ENCODE measurements at places on chromosomes 5 and 9.
A peak's percentile ranks its signal among the peaks of the same experiment; 100 is the strongest.

DNA sequence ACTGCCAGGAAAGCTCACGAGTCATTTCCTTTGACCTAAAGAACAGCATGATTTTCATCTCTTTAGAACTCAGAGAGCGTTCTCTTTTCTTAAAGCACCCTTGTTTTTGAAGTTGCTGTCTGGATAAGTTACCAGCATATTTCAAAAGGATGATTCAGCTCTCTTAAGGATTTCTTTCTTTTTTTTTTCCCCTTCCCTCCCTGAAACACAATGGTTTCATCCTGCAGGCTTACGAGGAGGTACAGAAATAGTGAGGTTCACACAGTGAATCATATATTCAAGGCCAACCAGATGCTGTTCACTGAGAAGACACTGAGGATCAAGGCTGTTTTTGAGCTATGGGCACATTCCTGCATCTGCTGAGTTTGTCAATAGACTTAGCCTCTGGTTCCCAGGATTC, 257.2 kb downstream of the KIF4B start:
- no peak for DNase-seq

- DNase-seq: peak; percentile 97
Measured at GRCh38 chr5:169626779-169627178, 10.3 kb upstream of the DOCK2 start.

GRCh38 chr5:62256161-62257019, 49.6 kb upstream of the KIF2A start:
- no peak for DNase-seq

- no peak for DNase-seq
Measured at GRCh38 chr5:139205124-139205523, 7.0 kb upstream of the SIL1 start.

GRCh38 chr5:26009742-26010141, 1028.6 kb downstream of the CDH9 start:
- DNase-seq: peak; percentile 0

DNA sequence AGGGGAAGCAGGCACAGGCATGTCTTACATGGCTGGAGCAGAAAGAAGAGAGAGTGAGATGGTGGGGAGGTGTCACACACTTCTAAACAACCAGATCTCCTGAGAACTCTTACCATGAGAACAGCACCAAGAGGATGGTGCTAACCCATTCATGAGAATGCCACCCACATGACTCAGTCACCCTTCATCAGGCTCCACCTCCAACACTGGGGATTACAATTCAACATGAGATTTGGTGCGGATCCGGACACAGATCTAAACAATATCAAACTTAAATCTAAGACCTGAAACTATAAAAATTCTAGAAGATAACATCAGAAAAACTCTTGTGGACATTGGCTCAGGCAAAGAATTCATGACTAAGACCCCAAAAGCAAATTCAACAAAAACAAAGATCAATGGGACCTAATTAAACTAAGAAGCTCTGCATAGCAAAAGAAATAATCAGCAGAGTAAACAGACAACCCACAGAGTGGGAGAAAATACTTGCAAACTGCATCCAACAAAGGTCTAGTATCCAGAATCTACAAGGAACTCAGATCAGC, 65.4 kb downstream of the SPATA31C2 start:
- peak; percentile 47 for DNase-seq

DNA sequence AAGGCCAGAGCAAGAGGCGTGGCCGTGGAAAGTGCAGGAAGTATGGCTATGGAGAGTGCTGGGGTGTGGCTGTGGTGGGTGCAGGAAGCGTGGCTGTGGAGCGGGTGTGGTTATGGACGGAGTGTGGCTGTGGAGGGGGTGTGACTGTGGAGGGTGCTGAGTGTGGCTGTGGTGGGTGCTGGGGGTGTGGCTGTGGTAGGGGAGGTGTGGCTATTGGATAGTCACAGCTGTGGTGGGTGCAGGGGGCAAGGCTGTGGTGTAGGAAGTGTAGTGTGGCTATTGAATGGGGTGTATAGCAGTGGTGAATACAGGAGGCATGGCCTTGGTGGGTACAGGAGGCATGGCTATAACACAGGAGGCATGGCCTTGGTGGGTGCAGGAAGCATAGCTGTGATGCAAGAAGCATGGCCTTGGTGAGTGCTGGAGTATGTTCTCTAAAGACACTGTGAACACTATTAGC, 40.8 kb upstream of the SPATA31C2 start:
- no peak for DNase-seq

DNA sequence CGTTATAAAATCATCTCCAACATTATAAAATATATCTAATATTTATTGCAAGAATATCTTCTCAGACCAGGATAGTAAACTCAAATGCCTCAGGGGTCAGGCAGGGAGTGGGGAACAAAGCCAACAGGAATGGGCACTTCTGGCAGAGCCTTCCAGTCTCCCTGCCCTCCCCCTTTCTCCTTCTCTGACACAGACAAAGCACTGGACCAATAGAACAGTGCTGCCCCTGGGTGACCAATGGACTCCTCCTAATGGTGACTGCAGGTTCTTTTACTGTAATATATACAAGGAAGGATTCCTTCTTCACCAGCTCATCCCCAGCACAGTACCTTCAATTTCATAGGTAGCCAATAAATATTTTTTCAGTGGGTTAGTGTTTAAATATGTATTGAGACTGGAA, 31.1 kb upstream of the MAMDC2 start:
- DNase-seq: no peak

GRCh38 chr5:71537687-71538086, 49.5 kb upstream of the MCCC2 start:
- DNase-seq: peak; percentile 30

- peak; percentile 50 for DNase-seq
Measured at GRCh38 chr5:52580921-52581320, 206.8 kb upstream of the ITGA1 start.

GRCh38 chr9:133553123-133553522, 18.6 kb downstream of the ADAMTSL2 start:
- DNase-seq: no peak

DNA sequence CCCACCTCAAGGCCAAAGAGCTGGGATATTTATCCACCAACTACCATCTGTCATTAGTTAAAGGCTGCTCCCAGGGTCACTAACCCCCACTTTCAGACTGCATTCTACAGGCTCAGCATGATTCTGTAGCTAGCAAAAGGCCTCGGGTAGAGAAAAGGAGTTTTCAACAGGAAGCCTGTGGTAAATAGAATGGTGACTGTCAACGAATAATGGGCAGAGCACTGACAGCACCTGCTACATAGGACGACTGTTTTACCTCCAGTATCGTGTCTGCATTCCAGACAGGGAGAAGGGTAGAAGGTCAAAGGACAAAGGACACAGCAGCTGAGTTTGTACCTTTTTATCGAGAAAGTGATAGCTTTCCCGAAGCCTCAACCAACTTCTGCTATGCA, 20.3 kb downstream of the MFAP3 start:
- no peak for DNase-seq

DNA sequence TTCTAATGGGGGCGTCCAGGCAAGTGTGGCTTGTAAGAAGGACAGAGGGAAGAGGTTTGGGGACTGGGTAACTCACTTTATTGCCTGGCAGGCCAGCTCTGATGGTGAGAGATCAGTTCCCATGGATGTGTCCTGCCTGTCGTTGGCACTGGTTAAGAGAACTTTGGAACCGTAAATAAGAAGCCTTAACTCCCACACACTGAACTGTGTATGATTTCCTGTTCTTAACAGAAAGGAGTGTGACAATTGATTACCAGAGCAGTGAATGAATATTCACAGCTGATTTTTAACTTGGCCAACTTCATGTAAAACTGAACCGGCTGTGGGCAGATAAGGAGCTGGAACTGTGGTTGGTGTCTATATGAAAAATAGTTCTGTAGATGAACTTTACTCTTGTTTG, 63.2 kb downstream of the MEGF10 start:
- DNase-seq: no peak

DNA sequence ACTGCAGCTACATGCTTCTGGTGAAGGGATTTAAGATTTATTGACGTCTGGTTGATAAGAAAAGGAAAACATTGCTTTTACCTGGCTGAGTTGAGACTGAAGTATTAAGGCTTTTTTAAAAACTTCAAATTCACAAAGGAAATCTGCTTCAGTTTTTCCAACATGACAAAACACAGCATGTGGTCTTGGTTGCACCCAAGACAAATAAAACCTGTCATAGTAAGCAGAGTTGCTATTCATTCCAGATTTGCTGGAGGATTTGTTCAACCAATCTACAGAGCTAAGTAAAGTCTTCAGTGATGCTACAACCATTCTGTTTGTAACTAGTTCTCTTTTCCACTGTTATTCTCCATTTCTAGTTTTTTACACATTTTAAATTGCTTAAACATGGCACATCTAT, 11.3 kb downstream of the C5orf63 start:
- peak; percentile 46 for DNase-seq

GRCh38 chr9:82991671-82992070, 71.3 kb downstream of the RASEF start:
- DNase-seq: no peak

DNA sequence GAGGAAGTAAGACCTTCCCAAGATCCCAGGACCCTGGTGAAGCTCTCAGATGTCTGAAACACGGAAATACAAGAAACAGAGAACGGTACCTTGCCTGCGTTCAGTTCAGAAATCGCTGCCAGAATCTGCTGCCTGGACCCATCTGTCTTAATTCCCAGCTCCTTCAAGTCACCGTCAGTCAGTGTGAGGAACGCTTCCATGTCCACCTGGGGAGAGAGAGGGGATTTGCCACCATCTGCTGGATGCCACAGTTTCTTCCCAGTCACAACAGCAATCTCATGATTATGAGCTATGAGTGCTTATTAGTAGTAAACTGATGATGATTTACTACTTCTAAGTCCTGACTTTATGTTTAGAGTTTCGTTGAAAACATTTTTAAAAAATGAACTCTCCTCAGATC, 36.7 kb upstream of the GABBR2 start:
- DNase-seq: no peak

GRCh38 chr9:87816036-87816435, 66.6 kb upstream of the SPATA31E1 start:
- peak; percentile 16 for DNase-seq

DNA sequence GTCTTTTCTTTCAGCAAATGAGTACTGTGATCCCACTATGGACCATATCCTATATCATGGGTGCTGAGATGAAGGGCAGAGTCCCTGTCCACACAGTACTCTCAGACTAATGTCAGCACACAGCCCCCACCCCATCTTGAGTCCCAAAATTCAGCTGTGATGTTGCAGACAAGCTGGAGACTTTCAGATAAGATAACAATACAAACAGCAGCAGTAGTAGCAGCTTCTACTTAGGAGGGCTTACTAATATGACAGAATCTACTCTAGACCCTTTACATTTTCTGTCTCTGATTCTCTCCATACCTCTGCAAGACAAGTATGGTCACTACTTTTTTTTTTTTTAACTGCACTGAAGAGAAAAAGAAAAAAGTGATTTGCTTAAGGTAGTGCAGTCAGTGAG, 129.1 kb upstream of the TRIM32 start:
- no peak for DNase-seq

GRCh38 chr5:36790847-36791246, 85.7 kb upstream of the NIPBL start:
- DNase-seq: no peak

DNA sequence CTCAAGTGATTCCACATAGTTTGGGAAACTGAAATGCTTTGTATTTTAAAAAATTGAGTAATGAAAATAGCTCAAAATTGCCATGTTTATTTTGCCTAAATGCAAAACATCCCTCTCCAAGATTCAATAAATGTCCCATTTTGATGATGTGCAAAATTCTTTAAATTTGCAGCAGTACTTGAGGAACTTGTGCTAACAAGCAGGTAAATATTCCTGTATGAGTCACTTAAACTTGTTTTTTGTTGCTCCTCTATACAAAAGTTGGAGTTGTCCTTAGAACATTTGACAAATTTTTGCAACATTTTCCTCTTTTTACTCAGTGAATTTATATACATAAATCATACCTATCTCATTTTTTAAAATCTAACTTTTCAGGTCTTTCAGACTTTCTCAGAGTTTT, 280.2 kb downstream of the CDH12 start:
- no peak for DNase-seq

- no peak for DNase-seq
Measured at GRCh38 chr5:133679534-133679933, 67.2 kb upstream of the FSTL4 start.

All from astrocyte of the hippocampus (primary cell).